ENCODE measurements at places on chromosomes 2 and 18.
A peak's percentile ranks its signal among the peaks of the same experiment; 100 is the strongest.

- no peak for DNase-seq
Measured at GRCh38 chr2:205767617-205768016, 85.3 kb downstream of the NRP2 start.

- no peak for DNase-seq
Measured at GRCh38 chr18:35826477-35826876, 146.0 kb upstream of the RMP24 start.

DNA sequence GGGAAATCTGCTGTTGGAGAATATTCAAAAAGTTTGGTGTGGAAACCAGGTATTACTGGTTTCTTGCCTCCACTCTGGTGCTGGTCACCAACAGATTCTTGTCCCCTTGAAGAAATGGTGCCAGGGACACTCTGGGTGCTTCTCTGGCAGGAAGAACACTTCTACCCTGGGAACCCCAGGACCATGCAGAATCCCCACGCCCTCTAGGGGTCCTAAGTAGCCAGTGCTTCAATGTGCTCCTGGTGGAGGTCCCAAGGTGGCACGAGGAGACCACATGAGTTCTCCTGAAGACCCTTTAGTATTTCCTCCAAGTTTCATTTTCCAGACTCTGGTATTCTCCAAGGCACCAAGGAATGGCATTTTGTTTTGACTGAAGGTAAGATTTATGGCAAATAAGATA, 380.6 kb downstream of the TSN start:
- DNase-seq: peak; percentile 37

DNA sequence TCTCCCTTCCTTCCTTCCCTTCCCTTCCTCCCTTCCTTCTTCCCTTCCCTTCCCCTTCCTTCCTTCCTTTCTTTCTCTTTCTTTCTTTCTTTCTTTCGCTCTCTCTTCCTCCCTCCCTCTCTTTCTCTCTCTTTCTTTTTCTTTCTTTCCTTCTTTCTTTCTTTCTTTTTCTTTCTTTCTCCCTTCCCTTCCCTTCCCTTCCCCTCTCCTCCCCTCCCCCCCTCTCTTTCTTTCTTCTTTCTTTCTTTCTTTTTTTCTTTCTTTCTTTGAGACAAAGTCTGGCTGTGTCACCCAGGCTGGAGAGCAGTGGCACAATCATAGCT, 34.8 kb downstream of the GATA6 start:
- DNase-seq: no peak

- DNase-seq: no peak
Measured at GRCh38 chr18:47906408-47906807, 24.1 kb downstream of the SMAD2 start.

GRCh38 chr2:3585261-3586109, 9.4 kb upstream of the COLEC11 start:
- DNase-seq: no peak

DNA sequence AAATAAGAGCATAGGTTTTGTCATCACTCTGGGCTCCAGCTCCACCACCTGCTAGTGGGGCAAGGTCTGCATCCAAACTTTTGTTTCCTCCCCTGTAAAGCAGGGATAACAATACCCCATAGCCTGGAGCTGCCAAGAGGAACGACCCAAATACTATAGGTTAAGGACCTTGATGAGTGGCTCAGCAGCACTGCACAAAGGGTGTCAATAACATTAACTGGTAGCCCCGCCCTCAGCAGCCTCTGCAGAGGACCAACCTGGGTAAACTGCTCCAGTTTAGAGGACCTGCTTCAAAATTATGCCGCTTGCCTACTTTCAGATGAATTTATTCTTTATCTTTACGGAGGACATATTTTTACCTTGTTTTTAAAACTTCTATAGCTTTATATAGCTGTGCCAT, 65.8 kb upstream of the RIOK3 start:
- DNase-seq: no peak

DNA sequence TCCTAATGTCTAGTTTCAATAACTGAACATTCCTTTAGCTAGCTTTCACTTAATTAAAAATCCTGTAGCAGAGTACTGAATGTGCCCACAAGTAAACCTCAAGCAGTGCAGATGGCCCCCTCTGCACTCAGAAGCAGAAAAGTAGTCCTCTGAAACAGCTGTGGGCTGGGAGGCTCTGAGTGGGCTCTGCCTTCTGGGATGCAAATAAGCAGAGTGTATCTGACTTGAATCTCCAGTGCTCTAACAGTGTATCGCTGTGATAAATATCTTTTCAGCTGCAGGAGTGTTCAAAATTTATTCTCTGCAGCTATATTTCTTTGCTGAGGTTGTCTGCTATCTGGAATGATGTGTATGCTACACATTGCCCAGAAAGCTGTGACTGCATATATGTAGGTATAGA, 44.8 kb upstream of the SYT4 start:
- DNase-seq: no peak

GRCh38 chr2:200483729-200484198, 26.1 kb downstream of the KCTD18 start:
- peak; percentile 53 for DNase-seq

- no peak for DNase-seq
Measured at GRCh38 chr18:8004792-8005191, 437.7 kb downstream of the PTPRM start.

DNA sequence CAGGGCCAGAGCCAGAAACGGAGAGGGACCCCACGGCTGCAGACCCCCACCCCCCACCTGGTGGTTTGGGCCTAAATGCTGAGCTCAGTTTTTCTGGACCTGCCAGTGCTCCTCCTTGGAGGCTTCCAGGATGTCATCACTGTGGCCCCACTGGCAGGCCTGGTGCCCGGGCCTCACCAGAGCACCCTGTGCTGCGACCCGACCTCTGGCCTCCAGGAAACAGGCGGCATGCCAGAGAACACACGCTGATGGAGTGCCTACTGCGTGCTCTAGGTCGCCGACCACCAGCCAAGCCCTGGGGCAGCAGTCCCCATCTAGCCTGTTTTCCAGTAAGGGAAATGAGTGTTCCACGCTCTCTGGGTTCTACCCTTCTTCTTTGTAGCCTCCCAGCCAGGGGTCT, 33.8 kb downstream of the HS6ST1 start:
- DNase-seq: no peak

GRCh38 chr2:165197346-165197745, 6.5 kb downstream of the SCN3A start:
- no peak for DNase-seq

DNA sequence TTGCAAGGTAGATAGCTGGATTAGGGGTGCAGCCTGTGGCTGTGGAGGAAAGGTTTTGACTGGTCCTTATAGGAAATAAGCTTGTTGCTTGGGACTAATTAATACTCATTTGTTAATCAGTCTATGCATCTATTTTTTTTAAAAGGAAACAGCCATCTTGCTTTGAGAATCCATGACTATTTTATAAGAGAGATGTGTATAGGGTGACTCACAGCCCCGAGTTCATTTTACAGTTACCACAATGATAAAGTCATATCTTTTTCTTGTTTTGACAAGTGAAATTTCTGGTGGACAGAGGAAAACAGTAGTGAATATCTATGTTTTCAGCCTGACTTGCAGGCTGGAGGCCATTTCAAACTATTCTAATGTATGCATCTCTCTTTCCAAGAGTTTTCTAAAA, 193.5 kb upstream of the CCDC68 start:
- DNase-seq: peak; percentile 1

DNA sequence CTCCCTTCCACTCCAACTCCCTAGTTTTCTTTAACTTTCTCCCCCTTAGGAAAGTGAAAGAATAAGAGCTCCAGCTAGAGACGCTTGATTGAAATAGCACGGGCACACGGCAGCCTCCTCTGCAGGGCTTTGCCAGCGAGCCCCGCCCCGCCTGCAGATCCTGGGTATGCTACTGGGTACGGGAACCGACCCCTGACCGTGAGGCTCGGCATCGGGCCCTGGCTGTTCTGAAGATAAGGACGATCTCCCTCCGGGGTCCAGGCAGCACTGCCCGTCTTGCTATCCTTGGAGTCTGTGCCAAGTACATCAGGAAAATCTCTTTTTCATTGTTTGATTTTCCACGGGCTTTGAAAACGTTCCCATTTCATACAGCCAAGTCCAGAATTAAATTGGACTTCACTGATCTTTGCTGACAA, 284.5 kb downstream of the MTX2 start:
- peak; percentile 88 for DNase-seq

Measured in RKO (cell line).